Activated CD8-positive, alpha-beta T cell treated with anti-CD3 and anti-CD28 coated beads, Interleukin-2, amount 10 ng/mL, durations not matched to agents 7 days and 5 days (primary cell): ENCODE measurements at places on chromosomes 16 and 17.

GRCh38 chr16:56874800-56875199 lies 9.8 kb downstream of the SLC12A3 start:
- peaks cover 10% of the 10 kb centered on the region for H3K4me1 ChIP-seq
- H3K4me3 ChIP-seq = no peak overlapping the region
- DNase-seq = no peak
- no peaks in the 10 kb centered on the region for H3K36me3 ChIP-seq

- no peak overlapping the region for H3K4me3 ChIP-seq
- no peak overlapping the region for H3K27ac ChIP-seq
- H3K27me3 ChIP-seq = no peaks in the 10 kb centered on the region
- peaks cover 47% of the 10 kb centered on the region for H3K36me3 ChIP-seq
- H3K4me1 ChIP-seq = peaks cover 21% of the 10 kb centered on the region
Measured at GRCh38 chr17:4972752-4973151, 5.1 kb upstream of the SPAG7 start.

GRCh38 chr17:19365833-19366636 lies 3.5 kb upstream of the B9D1 start:
- peaks cover 38% of the 10 kb centered on the region for H3K4me1 ChIP-seq
- no peak overlapping the region for H3K4me3 ChIP-seq
- H3K27me3 ChIP-seq = peaks cover 20% of the 10 kb centered on the region

DNA sequence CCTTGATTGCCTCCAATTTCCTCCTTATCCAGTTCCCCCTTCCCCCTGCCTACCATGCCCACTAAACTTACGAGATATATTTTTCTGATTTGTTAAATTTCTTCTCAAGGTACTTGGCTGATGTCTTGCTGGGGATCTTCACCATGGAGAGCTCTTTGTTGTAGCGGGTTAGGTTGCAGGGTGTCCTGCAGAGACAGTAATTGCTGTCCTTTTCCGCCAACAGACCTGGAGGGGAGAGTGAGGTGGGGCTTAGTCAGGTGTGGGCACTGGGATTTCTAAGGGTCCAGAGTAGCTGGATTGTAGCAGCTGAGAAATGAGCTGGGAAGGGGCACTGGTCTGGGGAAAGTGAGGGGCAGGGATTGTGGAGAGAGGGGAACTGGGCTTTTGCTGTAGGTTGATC lies 32.1 kb downstream of the SPACA3 start:
- DNase-seq = no peak
- no peaks in the 10 kb centered on the region for H3K4me1 ChIP-seq
- H3K4me3 ChIP-seq = no peak overlapping the region
- no peak overlapping the region for H3K27ac ChIP-seq
- no peaks in the 10 kb centered on the region for H3K36me3 ChIP-seq

- no peaks in the 10 kb centered on the region for H3K36me3 ChIP-seq
- no peak for DNase-seq
- no peak overlapping the region for H3K27ac ChIP-seq
- no peak overlapping the region for H3K4me3 ChIP-seq
Measured at GRCh38 chr17:10217916-10218315, 19.5 kb upstream of the GAS7 start.

DNA sequence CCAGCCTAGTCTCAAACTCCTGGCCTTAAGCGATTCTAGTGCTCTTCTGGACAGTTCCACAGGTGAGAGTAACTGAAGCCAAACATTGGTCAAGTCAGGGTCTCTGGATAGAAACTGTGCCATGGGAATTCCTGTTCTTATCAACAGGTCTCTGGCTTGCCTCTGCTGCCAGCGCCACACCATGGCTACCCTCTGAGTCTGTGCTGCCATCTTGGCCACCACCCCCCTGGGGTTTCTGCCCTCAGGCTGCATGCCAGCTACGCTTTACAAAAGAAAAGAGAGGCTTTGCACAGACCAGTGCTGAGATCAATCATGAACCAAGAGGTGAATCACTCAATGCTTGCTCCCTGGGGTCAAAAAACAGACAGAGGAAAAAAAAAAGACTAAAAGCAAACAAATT lies 24.4 kb upstream of the CREBBP start:
- no peaks in the 10 kb centered on the region for H3K36me3 ChIP-seq
- peaks cover 9% of the 10 kb centered on the region for H3K27me3 ChIP-seq
- no peaks in the 10 kb centered on the region for H3K4me1 ChIP-seq
- no peak overlapping the region for H3K4me3 ChIP-seq
- H3K27ac ChIP-seq = no peak overlapping the region

- no peaks in the 10 kb centered on the region for H3K36me3 ChIP-seq
- H3K4me3 ChIP-seq = no peak overlapping the region
- DNase-seq = no peak
- no peaks in the 10 kb centered on the region for H3K4me1 ChIP-seq
- peaks cover 2% of the 10 kb centered on the region for H3K27me3 ChIP-seq
Measured at GRCh38 chr16:14062261-14062660, 8.9 kb upstream of the MRTFB start.

- peak overlapping the region; percentile 80 for H3K27ac ChIP-seq
- no peaks in the 10 kb centered on the region for H3K27me3 ChIP-seq
- H3K36me3 ChIP-seq = no peaks in the 10 kb centered on the region
Measured at GRCh38 chr17:82050152-82050760, 1.4 kb downstream of the RFNG start.

GRCh38 chr16:15966836-15967546 lies 17.6 kb downstream of the ABCC1 start:
- H3K4me3 ChIP-seq = no peak overlapping the region
- H3K27me3 ChIP-seq = no peaks in the 10 kb centered on the region
- H3K4me1 ChIP-seq = peaks cover 24% of the 10 kb centered on the region
- DNase-seq = no peak

- no peaks in the 10 kb centered on the region for H3K36me3 ChIP-seq
- no peak for DNase-seq
- H3K27me3 ChIP-seq = no peaks in the 10 kb centered on the region
- H3K4me1 ChIP-seq = peaks cover 24% of the 10 kb centered on the region
- H3K27ac ChIP-seq = no peak overlapping the region
Measured at GRCh38 chr16:29030086-29030840, 45.4 kb downstream of the LAT start.

DNA sequence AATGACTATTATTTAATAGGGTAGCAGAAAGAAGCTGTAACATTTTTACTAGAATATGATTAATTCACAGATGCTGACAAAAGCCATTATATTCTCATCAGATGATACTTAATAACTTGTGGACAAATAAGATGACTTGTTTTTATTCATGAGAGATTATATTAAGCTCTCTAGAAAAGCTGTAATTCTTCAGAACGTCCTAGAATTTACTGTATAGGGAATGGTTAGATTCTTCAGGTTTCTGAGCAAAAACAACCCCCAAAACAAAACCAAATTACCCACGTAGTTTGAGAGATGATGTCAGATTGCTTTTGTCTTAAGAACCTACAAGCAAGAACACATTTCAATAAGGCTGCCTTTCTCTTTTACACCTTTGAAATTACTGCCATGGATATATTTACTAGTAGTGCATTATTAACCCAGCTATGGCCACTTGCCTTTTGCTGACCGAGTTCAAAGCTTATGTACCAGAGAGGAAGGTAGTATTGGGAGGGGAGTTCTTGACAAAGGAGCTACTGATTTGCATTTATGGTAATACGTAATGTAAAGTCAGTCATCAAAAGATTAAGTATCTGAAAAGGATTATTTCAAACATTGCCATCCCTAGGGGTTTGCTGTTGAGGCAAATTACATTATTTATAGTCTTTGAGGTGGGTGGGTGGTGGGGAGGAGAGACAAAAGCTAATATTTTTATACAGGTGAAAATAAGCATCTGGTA lies 51.7 kb downstream of the NLK start:
- no peak overlapping the region for H3K4me3 ChIP-seq
- no peak for DNase-seq
- H3K4me1 ChIP-seq = no peaks in the 10 kb centered on the region
- H3K27me3 ChIP-seq = no peaks in the 10 kb centered on the region

GRCh38 chr16:60064026-60064425 lies 1329.9 kb upstream of the GOT2 start:
- DNase-seq = no peak
- no peaks in the 10 kb centered on the region for H3K27me3 ChIP-seq
- no peak overlapping the region for H3K27ac ChIP-seq
- H3K4me1 ChIP-seq = no peaks in the 10 kb centered on the region
- no peak overlapping the region for H3K4me3 ChIP-seq

GRCh38 chr17:21375757-21376080 lies 438 bp upstream of the KCNJ12 start:
- H3K4me3 ChIP-seq = no peak overlapping the region
- H3K27ac ChIP-seq = no peak overlapping the region
- H3K36me3 ChIP-seq = no peaks in the 10 kb centered on the region
- DNase-seq = no peak
- H3K4me1 ChIP-seq = peaks cover 4% of the 10 kb centered on the region

GRCh38 chr16:73125850-73126524 lies 78.1 kb upstream of the ZFHX3 start:
- H3K4me1 ChIP-seq = peaks cover 11% of the 10 kb centered on the region
- H3K4me3 ChIP-seq = no peak overlapping the region
- no peak overlapping the region for H3K27ac ChIP-seq
- DNase-seq = no peak
- H3K36me3 ChIP-seq = no peaks in the 10 kb centered on the region
- no peaks in the 10 kb centered on the region for H3K27me3 ChIP-seq

DNA sequence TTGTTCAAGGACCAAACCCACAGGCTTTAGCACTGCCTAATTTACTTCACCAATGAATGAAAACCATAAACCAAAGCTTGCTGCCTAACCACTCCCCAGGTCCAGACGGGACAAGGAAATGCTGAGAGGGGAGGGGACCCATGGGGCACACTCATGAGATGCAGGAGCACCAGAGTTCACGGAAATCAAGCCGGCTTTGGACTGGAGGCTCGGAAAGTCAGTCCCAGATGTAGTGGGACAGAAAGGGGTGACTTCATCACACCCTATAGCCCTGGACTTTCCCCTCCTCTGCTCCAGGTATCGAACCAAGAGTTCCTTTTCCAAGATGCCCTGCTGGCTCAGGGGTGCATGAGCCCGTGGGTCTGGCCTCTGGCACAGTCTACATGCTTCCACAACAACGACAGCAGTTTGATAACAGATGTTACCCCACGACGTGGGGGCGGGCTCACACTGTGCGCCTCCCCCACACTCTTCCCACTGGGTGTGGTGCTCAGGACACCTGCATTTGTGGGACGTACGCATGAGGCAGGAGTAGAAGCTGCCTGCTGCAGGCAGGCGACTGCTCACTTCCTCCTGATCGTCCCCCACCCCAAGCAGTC lies 63.2 kb downstream of the AMFR start:
- H3K4me1 ChIP-seq = peaks cover 29% of the 10 kb centered on the region
- peak overlapping the region; percentile 31 for H3K27ac ChIP-seq
- H3K36me3 ChIP-seq = peaks cover 11% of the 10 kb centered on the region

GRCh38 chr17:49851387-49852291 lies 3.8 kb upstream of the TAC4 start:
- H3K27ac ChIP-seq = peak overlapping the region; percentile 89
- H3K36me3 ChIP-seq = no peaks in the 10 kb centered on the region
- DNase-seq = peak; percentile 78
- peak overlapping the region; percentile 81 for H3K4me3 ChIP-seq
- H3K4me1 ChIP-seq = peaks cover 17% of the 10 kb centered on the region
- H3K27me3 ChIP-seq = peaks cover 14% of the 10 kb centered on the region

- H3K4me3 ChIP-seq = no peak overlapping the region
- H3K4me1 ChIP-seq = no peaks in the 10 kb centered on the region
- H3K27me3 ChIP-seq = peaks cover 3% of the 10 kb centered on the region
Measured at GRCh38 chr17:41483991-41484826, 3.3 kb upstream of the KRT35 start.

DNA sequence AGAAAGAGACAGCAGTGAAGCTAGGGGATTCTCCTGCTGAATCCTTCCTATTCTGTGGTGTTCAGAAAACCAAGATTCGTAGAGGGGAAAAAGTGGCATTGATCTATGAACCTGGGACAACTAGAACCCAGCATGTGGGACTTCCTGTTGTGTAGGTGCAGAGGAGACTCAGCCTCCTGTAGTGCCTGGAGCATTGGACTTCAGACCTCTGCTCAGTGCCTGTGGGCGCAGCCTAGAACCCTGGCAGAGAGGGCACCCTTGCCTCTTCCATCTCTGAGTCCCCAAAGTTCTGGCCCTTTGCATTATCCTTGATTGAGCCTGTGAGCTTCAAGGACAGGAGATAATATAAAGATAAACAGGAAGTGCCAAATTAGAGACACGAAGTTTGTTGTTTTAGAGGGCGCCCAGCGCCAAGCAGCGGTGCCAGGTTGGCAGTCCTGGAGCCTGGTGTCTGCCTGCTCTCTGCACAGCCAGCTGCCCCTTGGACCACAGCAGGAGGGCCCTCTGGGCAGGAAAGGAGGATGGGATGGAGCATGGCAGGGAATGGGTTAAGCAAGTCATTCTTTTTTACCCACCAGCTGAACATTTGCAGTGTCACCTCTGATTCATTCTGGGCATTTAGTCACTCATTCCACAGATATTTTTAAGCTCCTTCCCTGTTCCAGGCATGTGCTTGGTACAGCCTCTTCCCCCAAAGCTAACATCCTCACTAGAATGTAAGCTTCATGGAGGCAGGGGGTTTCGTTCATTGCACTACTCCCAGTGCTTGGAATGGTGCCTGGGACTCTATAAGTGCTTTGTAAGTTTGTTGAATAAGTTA lies 11.9 kb upstream of the SP6 start:
- H3K4me3 ChIP-seq = no peak overlapping the region
- H3K36me3 ChIP-seq = no peaks in the 10 kb centered on the region
- H3K27ac ChIP-seq = no peak overlapping the region
- peaks cover 10% of the 10 kb centered on the region for H3K27me3 ChIP-seq
- H3K4me1 ChIP-seq = peaks cover 4% of the 10 kb centered on the region
- no peak for DNase-seq

- H3K4me1 ChIP-seq = no peaks in the 10 kb centered on the region
- H3K27me3 ChIP-seq = no peaks in the 10 kb centered on the region
- DNase-seq = no peak
- H3K36me3 ChIP-seq = no peaks in the 10 kb centered on the region
Measured at GRCh38 chr16:83453977-83454376, 353.8 kb upstream of the HSBP1 start.
